CD4-positive, alpha-beta T cell treated with Interferon gamma for 1 hour (primary cell): ENCODE measurements at places on chromosomes 4 and X.

GRCh38 chr4:73599182-73599581, 21.1 kb downstream of the RASSF6 start:
- DNase-seq, result no peak

DNA sequence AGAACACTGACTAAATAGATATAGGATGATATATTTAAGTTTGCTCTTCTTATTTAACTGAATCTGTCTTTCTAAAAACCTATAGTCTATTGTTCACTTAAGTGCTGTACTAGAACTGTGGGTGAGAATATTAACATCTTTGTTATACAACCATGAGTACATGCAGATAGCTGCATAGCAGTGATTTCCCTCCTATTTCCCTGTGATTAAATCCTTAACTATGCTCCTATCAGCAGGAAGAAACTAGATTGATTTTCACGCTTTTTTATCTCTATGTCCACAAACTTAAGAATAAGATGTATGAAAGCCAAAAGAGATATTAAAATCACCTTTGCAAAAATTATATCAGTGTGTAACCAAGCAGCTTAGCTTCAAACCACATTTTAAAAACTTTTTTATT, 11.3 kb upstream of the UGT2A3 start:
- DNase-seq, result no peak

DNA sequence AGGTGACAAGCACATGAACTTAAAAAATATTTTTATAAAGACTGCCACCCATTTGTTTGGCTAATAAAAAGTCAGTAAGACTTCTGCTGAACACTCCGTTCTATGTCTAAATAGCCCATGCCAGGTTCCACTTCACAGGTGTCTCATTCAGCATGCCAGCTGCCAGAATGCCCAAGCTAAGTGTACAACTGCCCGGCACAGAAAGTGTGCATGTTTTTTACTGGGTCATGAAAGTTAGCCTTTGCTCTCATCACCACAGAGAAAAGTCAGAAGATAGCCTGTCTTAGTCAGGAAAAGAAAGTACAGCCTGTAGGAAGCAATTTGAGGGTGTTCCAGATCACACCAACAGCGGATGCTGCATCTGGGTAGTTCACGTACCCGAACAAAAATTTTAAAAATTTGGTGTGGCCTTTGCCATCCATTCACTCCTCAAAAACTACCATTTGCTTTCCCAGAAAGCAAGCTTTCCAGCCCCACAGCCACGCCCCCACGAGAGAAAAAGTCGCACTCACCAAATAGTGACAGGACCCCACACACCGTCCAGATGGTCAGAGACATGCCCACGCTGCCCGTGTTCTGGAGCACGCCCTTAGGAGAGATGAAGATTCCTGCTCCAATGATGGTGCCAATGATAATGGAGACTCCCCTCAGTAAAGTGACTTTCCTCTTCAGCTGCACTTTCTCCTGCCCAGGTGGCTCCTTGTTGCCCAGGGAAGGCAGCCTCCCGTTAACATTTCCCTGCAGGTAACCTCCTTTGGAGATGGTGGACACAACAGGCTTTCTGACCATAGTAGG, 671 bp downstream of the SLC7A11 start:
- DNase-seq, result no peak

DNA sequence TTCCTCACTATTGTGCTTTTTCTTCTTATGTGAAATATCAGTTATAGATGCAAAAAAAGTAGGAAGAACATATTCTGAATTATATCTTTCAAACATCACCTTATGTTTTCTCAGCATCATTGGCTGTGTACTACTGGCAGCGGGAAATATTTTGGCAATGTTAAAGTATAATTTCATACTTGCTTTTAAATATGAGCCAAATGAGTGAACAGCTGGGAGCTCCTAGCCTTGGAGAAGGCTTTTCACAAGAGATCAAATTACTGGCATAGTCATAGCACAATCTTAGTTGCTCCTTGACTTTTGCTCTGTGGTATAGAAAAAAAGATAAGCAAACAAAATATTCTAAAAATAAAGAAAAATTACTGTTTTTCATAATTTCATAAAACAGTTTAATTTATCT, 1575.8 kb upstream of the PABPC4L start:
- DNase-seq, result no peak

GRCh38 chrX:5870238-5870637, 358.4 kb downstream of the NLGN4X start:
- no peak for DNase-seq

- DNase-seq, result no peak
These were observed 25.3 kb downstream of the RNF150 start for GRCh38 chr4:141107927-141108326.

GRCh38 chr4:11799196-11799595, 370.5 kb upstream of the HS3ST1 start:
- no peak for DNase-seq

DNA sequence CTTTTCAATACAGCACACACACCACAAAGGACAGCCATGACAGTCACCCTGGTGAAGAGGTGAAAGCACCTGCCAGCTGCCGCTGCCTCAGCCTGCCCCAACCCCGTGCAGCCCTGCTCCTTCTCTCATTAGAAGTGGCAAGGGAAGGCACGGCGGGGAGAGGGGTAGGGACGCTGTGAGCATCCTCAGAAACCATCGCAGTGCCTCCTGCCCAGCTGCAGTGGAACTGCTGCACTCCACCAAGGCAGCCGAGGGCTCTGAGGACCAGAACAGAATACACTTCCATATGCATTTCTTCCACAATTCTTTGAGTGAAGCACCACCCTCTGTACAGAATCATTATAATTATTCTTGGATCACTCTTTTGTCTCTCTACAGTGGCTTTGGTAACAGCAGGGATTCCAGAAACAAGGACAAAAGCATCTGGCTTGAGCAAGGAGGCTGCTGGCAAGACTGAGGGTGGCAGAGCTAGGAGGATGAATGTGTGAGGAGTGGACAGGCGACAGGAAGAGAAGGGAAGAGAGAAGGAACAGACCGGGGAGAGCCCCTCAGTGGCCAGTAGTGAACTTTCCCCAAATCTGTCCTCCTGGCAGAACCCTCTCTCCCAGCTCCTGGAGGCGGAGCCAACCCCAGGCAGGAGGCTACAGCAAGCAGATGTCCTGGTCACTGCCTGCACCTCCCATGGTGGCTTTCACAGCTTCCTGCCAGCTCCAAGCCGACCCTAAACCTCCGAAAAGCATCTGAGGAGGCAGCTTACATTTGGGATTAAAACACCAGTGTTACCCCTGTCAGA, 73.2 kb downstream of the MTNR1A start:
- no peak for DNase-seq

DNA sequence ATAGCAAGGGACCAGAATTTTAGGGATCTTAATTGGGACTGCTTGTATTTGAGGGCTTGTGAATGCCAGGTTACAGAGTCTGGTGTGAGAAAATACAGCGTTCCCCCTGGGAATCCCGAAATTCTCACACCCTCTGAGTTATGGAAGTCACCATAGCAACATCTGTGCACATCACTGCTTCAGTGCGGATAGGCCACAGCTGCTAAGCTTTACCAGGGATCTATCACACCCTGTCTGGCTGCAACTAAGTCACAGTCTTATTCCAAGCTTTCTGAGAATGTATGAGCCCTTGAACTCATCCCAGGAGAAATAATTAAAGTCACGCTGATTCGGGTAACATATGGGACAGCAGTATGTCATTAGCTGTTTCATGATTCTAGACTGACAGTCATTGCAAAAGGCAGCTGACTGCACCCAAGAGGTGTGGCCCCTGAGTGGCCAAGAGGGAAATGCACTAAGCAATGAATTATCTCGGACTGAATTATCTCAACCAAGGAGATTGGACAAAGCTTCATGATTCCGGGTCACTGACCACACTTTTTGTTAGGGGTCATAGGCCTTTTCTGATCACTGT, 46.7 kb upstream of the BTC start:
- no peak for DNase-seq

- no peak for DNase-seq
These were observed 198.8 kb downstream of the VEGFC start for GRCh38 chr4:176593943-176594342.
